Stimulated activated CD4-positive, alpha-beta T cell treated with anti-CD3 and anti-CD28 coated beads, Interleukin-2, amount 100 ng/mL, for 24 hours (primary cell): ENCODE measurements at places on chromosomes 5 and 9.

- no peak for DNase-seq
Measured at GRCh38 chr5:80071510-80072021, 36.4 kb downstream of the THBS4 start.

DNA sequence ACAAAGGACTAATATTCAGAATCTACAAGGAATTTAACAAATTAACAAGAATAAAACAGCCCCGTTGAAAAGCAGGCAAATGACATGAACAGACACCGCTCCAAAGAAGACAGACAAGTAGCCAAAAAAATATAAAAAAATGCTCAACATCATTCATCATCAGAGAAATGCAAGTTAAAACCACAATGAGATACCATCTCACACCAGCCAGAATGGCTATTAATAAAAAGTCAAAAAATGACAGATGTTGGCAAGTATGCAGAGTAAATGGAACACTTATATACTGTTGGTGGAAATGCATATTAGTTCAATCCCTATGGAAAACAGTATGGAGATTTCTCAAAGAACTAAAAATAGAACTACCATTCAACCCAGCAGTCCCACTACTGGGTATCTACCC, 302.7 kb upstream of the RGMB start:
- DNase-seq, result no peak

DNA sequence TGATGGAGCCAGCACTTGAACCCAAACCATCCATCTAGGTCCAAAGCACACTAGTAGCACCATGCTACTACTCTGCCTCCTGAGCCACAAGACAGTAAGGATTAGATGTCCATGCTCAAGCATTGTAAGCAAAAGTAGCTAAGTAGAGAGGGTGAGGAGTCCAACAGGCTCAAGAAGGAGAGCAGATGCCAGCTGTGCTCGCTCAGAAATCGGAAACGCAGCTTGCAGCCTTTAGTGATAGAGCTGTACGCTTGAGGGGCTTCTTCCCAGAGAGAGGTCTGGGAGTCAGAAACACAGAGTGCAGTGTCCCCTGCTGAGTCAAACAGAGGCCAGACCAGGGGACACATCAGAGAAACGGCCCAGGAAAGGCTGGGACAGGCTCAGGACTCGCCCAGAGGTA, 32.7 kb upstream of the GABRP start:
- no peak for DNase-seq

DNA sequence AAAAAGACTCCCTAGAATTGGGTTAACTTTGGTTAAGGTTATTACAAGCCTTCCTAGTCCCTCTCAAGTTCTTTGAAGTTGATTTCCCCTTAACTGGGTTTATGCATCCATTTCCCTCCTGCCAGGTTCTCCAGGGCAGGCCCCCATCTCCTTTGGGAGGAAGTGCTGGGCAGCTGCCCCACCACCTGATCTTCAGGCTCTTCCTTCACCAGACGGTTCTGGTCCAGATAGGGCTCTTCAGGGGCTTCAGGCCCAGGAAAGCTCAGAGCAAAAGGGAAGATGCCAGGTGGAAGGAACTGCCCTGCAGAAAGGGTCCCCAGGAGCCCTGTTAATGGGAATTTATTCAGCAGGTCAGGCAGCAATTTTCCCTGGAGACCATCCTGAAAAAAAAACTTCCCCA, 2.1 kb downstream of the SMIM32 start:
- DNase-seq, result no peak

DNA sequence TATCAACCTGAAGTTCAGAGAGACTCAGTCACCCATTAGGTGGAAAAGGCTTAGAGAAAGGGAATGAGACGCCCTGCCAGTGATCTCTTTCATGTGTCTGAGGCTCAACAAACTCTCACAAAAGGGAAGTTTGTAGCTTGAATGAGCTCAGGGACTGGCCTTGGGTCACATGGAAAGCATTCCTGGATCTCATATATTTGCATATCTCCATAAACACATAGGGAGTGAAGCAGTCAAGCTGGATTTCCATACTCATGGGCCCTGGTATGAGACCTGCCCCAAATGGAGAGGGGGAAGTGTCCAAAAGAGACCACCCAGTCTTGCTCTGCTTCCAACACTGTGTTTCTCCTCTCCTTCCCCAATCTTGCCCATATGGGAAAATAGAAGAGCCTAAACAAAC, 26.4 kb upstream of the PRUNE2 start:
- DNase-seq, result no peak

DNA sequence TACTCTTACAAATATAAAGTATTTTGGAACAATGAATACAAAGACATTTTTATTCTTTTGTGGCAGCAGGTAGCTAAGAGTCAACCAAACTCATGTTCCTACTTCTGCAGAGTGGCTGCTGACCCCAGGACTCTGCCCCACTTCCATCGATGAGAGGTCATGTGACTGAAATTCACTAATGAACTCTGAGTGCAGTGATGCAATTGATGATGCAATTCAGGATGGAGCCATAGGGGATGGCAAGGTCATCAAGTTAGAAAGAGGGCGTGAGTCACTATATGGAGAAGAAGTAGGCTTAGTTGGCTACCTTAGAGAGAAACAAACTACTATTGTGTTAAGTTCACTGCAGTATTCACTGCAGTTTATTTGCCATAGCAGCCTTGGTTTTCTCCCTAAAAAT, 340.4 kb downstream of the CTNND2 start:
- DNase-seq, result no peak

- DNase-seq, result no peak
Measured at GRCh38 chr5:35457912-35458823, 159.5 kb upstream of the SPEF2 start.

DNA sequence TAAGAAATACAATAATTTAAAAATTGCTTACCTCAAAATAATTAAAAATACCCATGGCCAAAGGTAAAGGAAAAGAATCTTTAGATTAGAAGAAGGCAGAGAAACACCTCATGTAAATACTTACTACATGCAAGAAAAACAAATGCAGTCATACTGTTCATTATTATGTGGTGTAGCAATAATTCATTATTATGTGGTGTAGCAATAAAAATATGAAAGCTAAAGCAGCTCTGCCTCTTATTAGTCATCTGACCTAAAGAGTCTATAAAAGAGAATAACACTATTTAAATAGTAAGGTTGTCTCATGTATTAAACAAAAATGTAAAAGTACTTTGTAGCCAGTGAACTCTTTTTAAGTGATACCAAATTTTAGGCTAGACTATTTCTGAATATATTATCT, 6.6 kb downstream of the DTWD2 start:
- DNase-seq, result no peak

- peak; percentile 40 for DNase-seq
Measured at GRCh38 chr5:75052192-75053053, at the start of gene GCNT4. TSS of gene GCNT4 (minus strand) at chr5:75052558. CDS start at chr5:75030037, 22,521 bp downstream.

DNA sequence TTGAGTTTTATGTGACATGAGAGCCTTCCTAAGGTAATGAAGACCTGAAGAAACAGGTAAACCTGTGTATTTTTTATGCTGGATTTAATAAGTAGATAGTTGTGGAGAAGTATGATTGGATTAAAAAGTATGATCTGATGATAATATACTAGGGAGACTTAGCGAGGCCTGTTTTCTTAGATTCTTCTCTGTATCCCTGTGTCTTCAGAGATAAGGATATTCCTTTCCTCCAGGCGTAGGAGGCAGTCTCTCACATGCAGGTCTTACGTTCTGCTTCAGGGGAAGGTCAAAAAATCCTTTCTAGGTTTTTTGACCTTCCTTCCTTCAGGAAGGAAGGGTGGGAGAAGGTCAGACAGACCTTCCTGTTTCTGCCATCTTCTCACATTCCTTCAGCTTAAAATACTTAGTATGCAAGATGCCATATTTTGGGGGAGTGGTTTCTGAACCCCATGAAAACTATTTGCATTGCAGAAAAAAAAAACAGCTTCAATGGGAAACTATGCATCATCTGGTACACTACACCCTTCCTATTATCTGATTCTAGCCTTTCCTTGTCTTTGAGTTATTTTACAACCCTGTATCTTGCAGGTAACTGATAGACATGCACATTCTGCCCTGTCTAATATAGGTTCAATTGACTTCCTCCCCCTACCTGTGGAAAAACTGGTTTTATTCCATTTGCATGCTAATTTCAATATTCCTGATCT, 57.3 kb upstream of the ZNF608 start:
- no peak for DNase-seq

DNA sequence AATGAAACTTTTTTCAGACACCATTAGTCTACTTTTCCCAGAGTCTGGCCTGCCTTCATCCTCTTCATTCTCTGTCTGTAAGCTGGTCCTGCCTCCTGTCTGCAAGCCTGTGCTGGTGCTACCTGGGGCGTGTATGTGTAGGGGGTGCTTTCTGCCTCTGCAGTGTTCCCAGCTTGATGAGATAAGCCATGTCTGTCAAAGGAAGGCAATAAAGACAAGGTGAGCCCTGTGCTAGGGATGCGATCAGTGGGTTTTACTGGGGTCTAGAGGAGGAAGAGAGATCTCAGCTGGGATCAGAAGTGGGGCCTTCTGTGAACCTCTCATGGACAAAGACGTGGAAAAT, 78.0 kb upstream of the TGFBR1 start:
- no peak for DNase-seq

- no peak for DNase-seq
Measured at GRCh38 chr5:178455480-178455835, 134.7 kb downstream of the COL23A1 start.

DNA sequence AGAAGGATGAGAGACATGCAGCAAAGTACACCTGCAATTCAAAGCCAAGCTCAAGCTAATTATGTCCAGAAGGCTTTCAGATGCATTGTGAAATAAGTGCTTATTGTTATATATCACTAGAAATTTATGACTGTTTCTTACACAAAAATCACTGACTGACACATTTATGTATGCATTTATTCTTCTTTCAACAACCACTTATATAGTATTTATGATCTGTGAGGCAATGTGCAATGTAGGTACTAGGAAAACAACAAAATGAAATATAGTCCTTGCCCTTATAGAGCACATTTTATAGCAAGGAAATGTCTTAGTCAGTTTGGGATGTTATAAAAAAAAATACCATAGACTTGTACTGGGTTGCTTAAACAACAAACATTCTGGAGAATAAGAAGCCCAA, 167.6 kb downstream of the YIPF5 start:
- no peak for DNase-seq

- DNase-seq, result no peak
Measured at GRCh38 chr9:121696930-121697329, 45.5 kb downstream of the DAB2IP start.

DNA sequence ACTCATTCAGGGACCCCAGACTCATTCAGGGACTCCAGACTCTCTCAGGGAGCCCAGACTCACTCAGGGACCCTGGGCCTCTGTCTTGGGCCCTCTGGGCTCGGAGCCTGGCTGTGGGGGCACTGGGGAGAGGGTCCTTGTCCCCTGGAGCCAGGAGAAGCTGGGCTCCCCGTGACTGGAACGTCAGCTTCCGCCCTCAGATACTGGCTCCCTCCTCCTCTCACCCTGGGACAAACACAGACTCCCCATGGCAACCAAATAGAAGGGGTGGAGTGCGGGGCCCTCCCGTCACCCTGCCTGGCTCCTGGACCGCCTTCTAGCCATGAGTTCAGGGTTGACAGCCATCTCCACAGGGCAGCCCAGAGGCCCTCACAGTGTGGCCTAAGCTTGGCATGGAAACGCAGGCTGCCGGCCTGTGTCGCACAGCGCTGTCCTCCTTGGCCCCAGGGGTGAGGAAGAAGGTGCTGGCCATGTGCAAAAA, 27.6 kb downstream of the ZDHHC11B start:
- peak; percentile 31 for DNase-seq

DNA sequence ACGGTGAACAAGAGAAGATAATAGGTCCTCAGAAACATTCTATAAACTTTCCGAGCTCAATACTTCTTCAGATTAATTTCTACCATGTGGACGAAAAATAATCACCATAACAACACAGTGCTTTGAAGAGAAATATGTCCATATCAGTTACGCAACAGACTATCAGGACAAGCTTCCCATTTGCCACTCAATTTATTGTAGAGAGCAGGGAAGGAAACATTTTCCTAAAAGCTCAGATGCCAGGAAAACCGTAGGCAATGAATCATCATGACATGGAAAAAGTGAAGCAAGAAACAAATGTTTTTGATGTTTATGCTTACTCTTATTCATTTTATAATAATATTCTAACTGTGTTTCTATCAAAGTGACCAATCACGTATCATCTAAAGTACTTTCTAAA, 87.6 kb downstream of the S1PR3 start:
- DNase-seq, result no peak

GRCh38 chr9:81314490-81314889, 374.9 kb downstream of the TLE1 start:
- no peak for DNase-seq

- peak; percentile 34 for DNase-seq
Measured at GRCh38 chr5:139696894-139697658, 48.9 kb downstream of the CXXC5 start.

- DNase-seq, result no peak
Measured at GRCh38 chr9:84659773-84660172, 9.8 kb upstream of the NTRK2 start.

DNA sequence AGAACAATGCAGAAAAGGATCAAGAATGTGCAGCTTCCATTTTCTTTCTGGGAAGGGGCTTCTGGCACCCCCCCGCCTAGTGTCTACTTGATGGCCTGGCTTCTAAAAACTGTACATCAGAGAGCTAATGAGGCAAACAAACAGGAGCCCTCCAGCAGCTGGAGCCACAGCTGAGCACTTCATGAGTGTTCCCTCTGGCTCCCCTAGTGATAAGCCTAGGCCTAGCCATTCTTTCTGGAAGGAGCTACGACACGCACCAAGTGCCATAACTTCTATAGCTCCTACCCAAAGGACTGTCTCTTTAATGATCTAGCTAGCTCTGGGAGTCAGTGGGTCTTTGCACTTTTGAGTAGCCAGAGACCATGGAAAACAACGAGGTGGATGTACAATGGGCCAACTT, 66.1 kb downstream of the DNAH5 start:
- no peak for DNase-seq
